Immature natural killer cell (primary cell): ENCODE measurements at places on chromosomes 7 and 10. TPM values are rescaled to one million over a fixed set of nuclear protein-coding genes. Genes with fewer than 3 reads are reported as not detected.

WEE2 gene
- not detected for polyA plus RNA-seq

ST8SIA6 gene
- polyA plus RNA-seq: 16.4 TPM

COL13A1 gene
- 6.0 TPM for polyA plus RNA-seq

AS3MT gene
- polyA plus RNA-seq: not detected

CELF2 gene
- polyA plus RNA-seq: 174 TPM

DNA sequence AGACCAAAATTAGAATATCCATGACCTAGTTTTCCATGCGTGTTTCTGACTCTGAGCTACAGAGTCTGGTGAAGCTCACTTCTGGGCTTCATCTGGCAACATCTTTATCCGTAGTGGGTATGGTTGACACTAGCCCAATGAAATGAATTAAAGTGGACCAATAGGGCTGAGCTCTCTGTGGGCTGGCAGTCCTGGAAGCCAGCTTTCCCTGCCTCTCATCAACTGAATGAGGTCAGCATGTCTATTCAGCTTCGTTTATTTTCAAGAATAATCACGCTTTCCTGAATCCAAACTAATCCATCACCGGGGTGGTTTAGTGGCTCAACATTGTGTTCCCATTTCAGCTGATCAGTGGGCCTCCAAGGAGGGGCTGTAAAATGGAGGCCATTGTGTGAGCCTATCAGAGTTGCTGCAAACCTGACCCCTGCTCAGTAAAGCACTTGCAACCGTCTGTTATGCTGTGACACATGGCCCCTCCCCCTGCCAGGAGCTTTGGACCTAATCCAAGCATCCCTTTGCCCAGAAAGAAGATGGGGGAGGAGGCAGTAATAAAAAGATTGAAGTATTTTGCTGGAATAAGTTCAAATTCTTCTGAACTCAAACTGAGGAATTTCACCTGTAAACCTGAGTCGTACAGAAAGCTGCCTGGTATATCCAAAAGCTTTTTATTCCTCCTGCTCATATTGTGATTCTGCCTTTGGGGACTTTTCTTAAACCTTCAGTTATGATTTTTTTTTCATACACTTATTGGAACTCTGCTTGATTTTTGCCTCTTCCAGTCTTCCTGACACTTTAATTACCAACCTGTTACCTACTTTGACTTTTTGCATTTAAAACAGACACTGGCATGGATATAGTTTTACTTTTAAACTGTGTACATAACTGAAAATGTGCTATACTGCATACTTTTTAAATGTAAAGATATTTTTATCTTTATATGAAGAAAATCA, 35.5 kb downstream of the CAV1 start:
- DNase-seq: no peak
- no peaks in the 10 kb centered on the region for H3K4me1 ChIP-seq
- H3K36me3 ChIP-seq: no peaks in the 10 kb centered on the region
- H3K27me3 ChIP-seq: peaks cover 3% of the 10 kb centered on the region
- H3K4me3 ChIP-seq: no peak overlapping the region

DNA sequence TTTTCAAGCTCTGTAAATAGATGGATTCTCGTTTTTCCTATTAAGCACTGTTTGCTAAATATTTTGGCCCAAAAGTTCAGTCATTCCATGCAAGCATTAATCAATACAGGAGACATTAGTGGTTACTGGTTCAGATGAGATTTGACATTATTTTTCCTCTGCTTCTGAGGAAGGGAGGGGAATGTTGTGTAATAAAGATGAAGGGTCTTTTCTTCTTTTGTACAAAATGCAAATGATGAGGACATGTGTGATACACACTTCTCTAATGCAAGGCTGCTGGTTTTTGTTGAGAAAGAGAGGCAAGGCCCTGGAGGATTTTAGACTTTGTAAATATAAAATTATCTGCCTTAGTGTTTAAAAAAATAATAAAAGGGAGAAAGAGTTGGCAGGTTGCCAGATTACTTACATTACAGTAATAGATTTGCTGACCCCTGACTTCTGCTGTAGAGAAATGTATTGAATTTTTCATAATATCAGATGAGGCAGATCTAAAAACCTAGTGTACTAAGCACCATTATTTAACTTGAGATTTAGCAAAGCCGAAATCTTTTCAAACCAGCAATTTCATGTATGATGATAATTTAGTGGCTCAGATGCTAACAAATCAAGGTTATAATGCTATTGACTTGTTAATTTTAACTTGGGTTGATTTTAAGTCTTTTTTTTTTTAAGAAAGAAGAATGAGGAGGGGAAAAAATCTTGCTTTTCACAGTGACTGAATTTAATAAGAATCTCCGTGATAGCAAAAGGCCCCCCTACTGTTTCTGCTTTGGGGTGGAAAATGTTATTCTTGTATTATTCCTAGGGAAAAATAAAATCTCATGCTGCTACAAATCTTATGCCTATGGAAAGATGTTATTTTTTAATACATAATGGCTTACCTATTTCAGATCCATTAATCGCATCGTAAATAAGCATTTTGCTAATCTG, 180.1 kb downstream of the ARID5B start:
- DNase-seq: no peak
- peaks cover 20% of the 10 kb centered on the region for H3K36me3 ChIP-seq
- no peaks in the 10 kb centered on the region for H3K27me3 ChIP-seq
- no peak overlapping the region for H3K4me3 ChIP-seq
- peaks cover 48% of the 10 kb centered on the region for H3K4me1 ChIP-seq
- peak overlapping the region; percentile 15 for H3K27ac ChIP-seq

DNA sequence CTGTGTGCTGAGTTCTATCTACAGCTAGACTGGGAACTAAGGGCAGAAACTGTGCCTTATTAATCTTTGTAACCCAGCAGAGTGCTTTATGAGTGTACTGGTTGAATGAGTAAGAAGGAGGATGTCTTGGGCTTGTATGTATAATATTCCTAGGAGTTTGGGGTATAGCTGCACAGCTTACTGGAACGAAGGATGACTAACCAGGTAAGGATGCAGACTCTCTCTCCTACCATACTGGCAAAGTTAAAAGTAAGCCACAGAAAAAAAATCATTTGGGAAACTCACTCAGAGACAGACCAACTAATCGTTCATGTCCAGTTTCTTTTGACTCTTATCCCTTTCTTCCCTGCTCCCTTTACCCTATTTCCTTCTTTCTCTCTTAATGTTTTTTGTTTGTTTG, 1.4 kb upstream of the DHTKD1 start:
- no peak for DNase-seq
- H3K27me3 ChIP-seq: no peaks in the 10 kb centered on the region
- peak overlapping the region; percentile 40 for H3K27ac ChIP-seq
- H3K4me3 ChIP-seq: peak overlapping the region; percentile 58
- peaks cover 18% of the 10 kb centered on the region for H3K4me1 ChIP-seq

GRCh38 chr7:114986190-114987180, 64.6 kb downstream of the MDFIC start:
- peaks cover 22% of the 10 kb centered on the region for H3K36me3 ChIP-seq
- H3K27me3 ChIP-seq: no peaks in the 10 kb centered on the region
- no peak for DNase-seq
- H3K4me3 ChIP-seq: no peak overlapping the region
- peak overlapping the region; percentile 13 for H3K27ac ChIP-seq

DNA sequence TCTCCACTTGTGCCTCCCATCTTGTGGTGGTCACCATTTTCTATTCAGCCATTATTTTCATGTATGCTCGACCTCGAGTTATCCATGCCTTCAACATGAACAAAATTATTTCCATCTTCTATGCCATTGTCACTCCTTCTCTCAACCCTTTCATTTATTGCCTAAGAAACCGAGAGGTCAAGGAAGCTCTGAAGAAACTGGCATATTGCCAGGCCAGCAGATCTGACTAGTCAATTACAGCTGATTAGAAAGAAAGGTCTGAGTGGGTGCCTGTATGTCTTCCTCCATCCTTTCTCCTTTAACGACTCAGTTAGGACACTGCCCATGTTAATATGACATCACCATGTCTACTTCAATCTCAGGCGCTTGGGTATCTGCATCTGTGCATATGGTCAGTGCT, 4.6 kb downstream of the OR6B1 start:
- no peak for DNase-seq
- H3K4me1 ChIP-seq: no peaks in the 10 kb centered on the region
- H3K27me3 ChIP-seq: no peaks in the 10 kb centered on the region
- no peak overlapping the region for H3K27ac ChIP-seq

GRCh38 chr7:125670926-125671572, 741.4 kb upstream of the POT1 start:
- no peak overlapping the region for H3K4me3 ChIP-seq
- no peaks in the 10 kb centered on the region for H3K36me3 ChIP-seq
- H3K27me3 ChIP-seq: no peaks in the 10 kb centered on the region
- no peak overlapping the region for H3K27ac ChIP-seq
- peak; percentile 14 for DNase-seq

DNA sequence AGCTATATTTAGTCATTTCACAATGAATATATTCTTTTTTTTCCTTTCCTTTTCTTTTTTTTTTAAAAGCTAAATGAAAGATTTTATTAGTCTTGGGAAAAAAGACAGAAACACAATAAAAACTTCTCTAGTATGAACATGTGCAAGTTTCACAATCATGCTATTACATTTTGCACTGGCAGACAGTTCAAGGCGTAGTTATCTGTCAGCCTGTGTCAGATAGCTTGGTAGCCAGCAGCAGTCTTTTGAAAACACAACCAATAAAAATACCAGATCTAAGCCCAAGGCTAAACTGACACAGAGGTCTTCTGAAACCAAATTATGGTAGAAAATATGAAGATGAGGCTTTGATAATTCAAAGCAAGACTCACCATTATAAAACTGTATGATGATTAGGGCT, 205.8 kb upstream of the TEX47 start:
- no peak overlapping the region for H3K27ac ChIP-seq
- no peaks in the 10 kb centered on the region for H3K36me3 ChIP-seq
- peaks cover 2% of the 10 kb centered on the region for H3K27me3 ChIP-seq
- DNase-seq: no peak

- H3K27me3 ChIP-seq: peaks cover 29% of the 10 kb centered on the region
- peak within 1 kb of the TSS; percentile 100 for H3K4me3 ChIP-seq
- H3K27ac ChIP-seq: peak within 1 kb of the TSS; percentile 94
- peaks cover 74% of the 10 kb centered on the region for H3K4me1 ChIP-seq
- DNase-seq: peak; percentile 96
- peaks cover 17% of the 10 kb centered on the region for H3K36me3 ChIP-seq
Measured at GRCh38 chr10:123154092-123154710, at the start of gene BUB3. Gene BUB3, plus strand, starts transcription at chr10:123154402. Its CDS starts 516 bp downstream, at chr10:123154918.

GRCh38 chr10:105284476-105285215, 643.6 kb downstream of the SORCS3 start:
- H3K36me3 ChIP-seq: no peaks in the 10 kb centered on the region
- H3K27ac ChIP-seq: no peak overlapping the region
- no peaks in the 10 kb centered on the region for H3K4me1 ChIP-seq
- H3K4me3 ChIP-seq: no peak overlapping the region
- peaks cover 3% of the 10 kb centered on the region for H3K27me3 ChIP-seq

GRCh38 chr7:118863966-118864365, 639.5 kb downstream of the ANKRD7 start:
- H3K27ac ChIP-seq: no peak overlapping the region
- H3K27me3 ChIP-seq: no peaks in the 10 kb centered on the region
- no peaks in the 10 kb centered on the region for H3K36me3 ChIP-seq
- H3K4me1 ChIP-seq: no peaks in the 10 kb centered on the region
- no peak overlapping the region for H3K4me3 ChIP-seq
- DNase-seq: no peak

DNA sequence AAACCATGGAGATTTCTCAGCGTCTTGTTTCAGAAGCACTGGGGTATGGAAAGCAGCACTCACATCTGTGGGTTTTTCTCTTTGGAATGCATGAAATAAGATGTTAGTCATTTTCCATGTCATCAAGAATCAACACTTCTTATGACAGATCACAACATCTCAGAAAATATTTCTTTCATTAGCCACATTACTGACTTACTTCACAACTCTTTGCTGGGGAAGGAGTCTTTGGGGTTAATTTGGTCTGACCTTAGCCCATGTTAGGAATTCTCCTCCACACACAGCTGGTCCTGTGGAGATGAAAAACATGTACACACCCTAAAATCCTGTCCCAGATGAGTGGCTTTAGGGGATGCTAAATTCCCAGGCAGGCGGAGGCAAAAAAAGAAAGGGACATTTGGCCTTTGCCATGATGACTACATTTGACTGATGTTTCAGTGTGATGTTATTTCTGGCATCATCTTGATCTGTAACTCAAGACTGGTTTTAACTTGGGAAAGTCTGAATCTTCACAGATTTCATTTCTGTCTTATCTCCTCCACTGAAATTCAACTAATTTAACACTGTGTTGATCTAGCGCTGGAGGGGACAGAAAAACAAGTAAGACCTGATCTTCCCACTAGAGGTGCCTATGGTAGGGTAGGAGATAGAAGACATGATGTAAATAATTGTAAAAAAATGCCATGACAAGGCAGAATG, 363.2 kb downstream of the PRPF18 start:
- H3K36me3 ChIP-seq: no peaks in the 10 kb centered on the region
- H3K27me3 ChIP-seq: peaks cover 4% of the 10 kb centered on the region
- no peaks in the 10 kb centered on the region for H3K4me1 ChIP-seq
- H3K4me3 ChIP-seq: no peak overlapping the region

DNA sequence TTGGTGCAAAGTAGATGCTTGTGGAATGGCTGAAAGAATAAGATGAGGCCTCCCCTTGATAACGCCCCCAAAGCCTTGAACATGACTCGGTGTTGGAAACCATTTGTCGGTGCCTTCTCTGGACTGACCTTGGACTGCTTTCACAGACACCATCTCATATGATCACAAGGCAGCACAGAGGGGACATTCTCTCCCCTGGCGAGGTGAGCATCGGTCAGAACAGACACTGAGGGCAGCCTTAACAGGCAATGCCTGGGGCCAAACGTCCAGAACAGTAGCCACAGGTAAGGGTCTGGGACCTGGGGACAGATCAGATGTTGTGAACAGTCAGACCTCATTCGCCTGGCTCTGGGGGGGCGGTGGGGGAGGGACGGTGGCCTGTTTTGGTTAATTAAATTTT, 2.8 kb upstream of the TRRAP start:
- H3K36me3 ChIP-seq: no peaks in the 10 kb centered on the region
- peaks cover 7% of the 10 kb centered on the region for H3K27me3 ChIP-seq
- no peak overlapping the region for H3K27ac ChIP-seq
- peaks cover 12% of the 10 kb centered on the region for H3K4me1 ChIP-seq
- no peak for DNase-seq
- peak overlapping the region; percentile 26 for H3K4me3 ChIP-seq

GRCh38 chr7:134359787-134360432, 43.2 kb upstream of the SLC35B4 start:
- H3K27ac ChIP-seq: no peak overlapping the region
- no peak for DNase-seq
- no peaks in the 10 kb centered on the region for H3K36me3 ChIP-seq
- H3K4me1 ChIP-seq: no peaks in the 10 kb centered on the region

DNA sequence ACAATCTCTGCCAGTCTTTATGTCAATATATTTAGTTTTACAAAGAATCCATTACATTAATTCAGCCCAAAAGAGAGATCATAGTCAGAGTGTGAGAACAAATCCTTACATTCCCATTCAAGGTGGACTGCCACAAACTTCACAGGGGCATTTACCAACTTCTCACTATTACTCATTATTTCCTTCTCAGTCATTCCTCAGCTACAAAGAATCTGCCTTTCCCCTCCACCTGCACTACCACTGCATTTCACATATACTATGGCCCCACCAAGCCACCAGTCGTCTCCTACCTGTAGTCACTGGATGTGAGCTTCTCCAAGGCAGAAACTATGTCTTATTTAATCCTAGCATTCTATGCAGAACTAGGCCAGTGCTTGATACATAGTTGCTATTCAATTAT, 94.3 kb downstream of the USP6NL start:
- H3K4me1 ChIP-seq: no peaks in the 10 kb centered on the region
- peaks cover 1% of the 10 kb centered on the region for H3K27me3 ChIP-seq
- H3K4me3 ChIP-seq: no peak overlapping the region
- no peak overlapping the region for H3K27ac ChIP-seq
- H3K36me3 ChIP-seq: no peaks in the 10 kb centered on the region
- no peak for DNase-seq

- DNase-seq: no peak
- no peaks in the 10 kb centered on the region for H3K4me1 ChIP-seq
- no peak overlapping the region for H3K4me3 ChIP-seq
- H3K27ac ChIP-seq: no peak overlapping the region
- no peaks in the 10 kb centered on the region for H3K36me3 ChIP-seq
Measured at GRCh38 chr7:45567713-45568112, 6.5 kb upstream of the ADCY1 start.
